ENCODE measurements at places on chromosomes 3 and 15.

DNA sequence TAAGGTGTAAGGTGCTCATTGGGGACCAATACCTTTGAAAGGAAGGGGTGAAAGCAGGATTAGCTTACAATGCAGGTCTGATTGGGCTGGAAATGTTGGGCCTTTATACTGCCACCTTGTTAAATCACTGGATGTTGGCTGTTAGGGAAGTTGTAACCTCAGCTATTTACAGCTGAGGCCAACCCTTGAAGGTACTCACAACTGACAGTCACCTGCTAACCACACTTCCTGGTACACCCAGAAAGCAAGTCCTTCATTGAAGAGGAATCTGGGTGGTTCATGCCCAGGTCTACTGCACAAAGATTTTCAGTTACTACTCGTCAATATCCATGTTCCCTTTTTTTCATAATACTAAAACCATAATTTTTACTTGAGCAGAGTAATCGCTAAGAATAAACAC, 65.4 kb upstream of the CLDN18 start:
- no peaks in the 10 kb centered on the region for H3K4me1 ChIP-seq
- H3K27me3 ChIP-seq, result no peaks in the 10 kb centered on the region
- no peak overlapping the region for H3K4me3 ChIP-seq
- DNase-seq, result no peak
- H3K36me3 ChIP-seq, result no peaks in the 10 kb centered on the region

DNA sequence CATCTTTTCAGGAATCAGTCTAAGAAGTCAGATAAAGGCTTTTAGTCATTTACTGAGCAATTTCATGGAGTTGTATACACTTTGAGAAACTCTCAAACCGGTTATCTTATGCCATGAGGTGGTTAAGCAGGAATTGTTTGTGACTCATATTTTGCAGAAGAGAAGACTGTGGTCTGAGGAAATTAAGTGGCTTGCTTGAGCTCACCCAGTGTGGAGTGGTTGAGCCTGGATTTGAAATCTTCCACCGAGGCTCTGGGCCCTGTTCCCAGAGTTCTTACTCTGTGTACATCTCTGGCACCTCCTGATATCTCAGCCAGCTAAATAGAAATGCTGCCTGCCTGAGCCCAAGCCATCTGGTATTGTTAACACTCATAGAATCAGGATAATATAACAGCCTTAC, 37.8 kb upstream of the BCL6 start:
- peaks cover 10% of the 10 kb centered on the region for H3K4me1 ChIP-seq
- peaks cover 3% of the 10 kb centered on the region for H3K27me3 ChIP-seq
- H3K4me3 ChIP-seq, result no peak overlapping the region
- no peak for DNase-seq
- H3K36me3 ChIP-seq, result no peaks in the 10 kb centered on the region

- H3K27me3 ChIP-seq, result no peaks in the 10 kb centered on the region
- peaks cover 89% of the 10 kb centered on the region for H3K36me3 ChIP-seq
- no peaks in the 10 kb centered on the region for H3K4me1 ChIP-seq
- H3K27ac ChIP-seq, result no peak overlapping the region
These were observed 32.1 kb downstream of the KIF7 start for GRCh38 chr15:89623165-89623564.

DNA sequence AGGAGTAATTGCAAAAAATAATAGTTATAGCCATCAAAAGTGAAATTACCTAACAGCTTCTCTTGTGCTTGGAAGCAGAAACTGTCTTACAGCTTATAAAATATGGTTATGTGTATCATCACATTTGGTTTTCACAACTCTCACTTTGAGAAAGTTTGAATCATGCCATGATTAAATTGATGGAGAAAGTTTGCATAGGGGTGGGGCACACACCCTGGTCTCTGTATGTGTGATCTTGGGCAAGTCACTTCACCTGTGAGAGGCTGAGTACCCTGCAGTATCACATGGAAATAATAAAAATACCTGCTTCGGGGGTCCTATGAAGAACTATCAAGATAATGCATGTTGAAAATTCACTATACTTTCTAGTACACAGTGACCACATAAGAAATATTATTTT, 471.4 kb downstream of the RAP2B start:
- H3K4me1 ChIP-seq, result no peaks in the 10 kb centered on the region
- H3K4me3 ChIP-seq, result no peak overlapping the region
- H3K27me3 ChIP-seq, result no peaks in the 10 kb centered on the region
- no peaks in the 10 kb centered on the region for H3K36me3 ChIP-seq
- no peak overlapping the region for H3K27ac ChIP-seq
- DNase-seq, result no peak

GRCh38 chr15:86333819-86334218, 254.1 kb downstream of the AGBL1 start:
- peaks cover 9% of the 10 kb centered on the region for H3K27me3 ChIP-seq
- H3K36me3 ChIP-seq, result no peaks in the 10 kb centered on the region
- DNase-seq, result no peak
- H3K4me1 ChIP-seq, result no peaks in the 10 kb centered on the region
- H3K27ac ChIP-seq, result no peak overlapping the region

DNA sequence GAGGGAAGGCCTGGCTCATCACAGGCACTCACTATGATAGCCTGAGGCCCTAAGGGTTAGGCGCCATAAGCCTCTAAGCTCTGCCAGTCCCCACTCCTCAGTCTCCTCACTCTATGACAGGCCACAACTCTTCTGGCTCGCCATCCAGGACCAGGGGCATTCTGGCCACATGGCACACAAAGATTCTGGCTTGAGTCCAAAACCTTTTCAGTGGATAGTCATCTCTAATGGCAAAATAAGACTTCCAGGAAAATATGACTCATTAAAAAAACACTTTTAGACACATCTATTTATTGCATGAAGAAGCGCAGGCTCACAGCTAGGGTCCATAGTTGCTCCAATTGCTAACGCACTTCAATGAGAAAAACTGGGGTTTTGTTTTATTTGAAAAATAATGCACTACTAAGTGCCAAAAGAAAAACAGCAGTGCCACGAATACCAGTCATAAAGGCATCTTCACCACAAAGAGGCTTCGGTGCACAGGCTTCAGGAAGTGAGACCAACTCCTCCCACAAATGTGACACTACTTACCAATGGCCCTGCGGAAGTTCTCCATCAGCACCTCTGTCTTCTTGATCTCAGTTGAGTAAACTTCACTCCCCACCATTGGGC, 11.1 kb downstream of the RUVBL1 start:
- H3K27me3 ChIP-seq, result no peaks in the 10 kb centered on the region
- peak overlapping the region; percentile 50 for H3K27ac ChIP-seq
- H3K4me1 ChIP-seq, result peaks cover 30% of the 10 kb centered on the region

GRCh38 chr3:148705314-148705713, 7.6 kb downstream of the AGTR1 start:
- H3K4me1 ChIP-seq, result peaks cover 13% of the 10 kb centered on the region
- H3K27ac ChIP-seq, result no peak overlapping the region
- no peak for DNase-seq
- no peak overlapping the region for H3K4me3 ChIP-seq
- no peaks in the 10 kb centered on the region for H3K36me3 ChIP-seq

DNA sequence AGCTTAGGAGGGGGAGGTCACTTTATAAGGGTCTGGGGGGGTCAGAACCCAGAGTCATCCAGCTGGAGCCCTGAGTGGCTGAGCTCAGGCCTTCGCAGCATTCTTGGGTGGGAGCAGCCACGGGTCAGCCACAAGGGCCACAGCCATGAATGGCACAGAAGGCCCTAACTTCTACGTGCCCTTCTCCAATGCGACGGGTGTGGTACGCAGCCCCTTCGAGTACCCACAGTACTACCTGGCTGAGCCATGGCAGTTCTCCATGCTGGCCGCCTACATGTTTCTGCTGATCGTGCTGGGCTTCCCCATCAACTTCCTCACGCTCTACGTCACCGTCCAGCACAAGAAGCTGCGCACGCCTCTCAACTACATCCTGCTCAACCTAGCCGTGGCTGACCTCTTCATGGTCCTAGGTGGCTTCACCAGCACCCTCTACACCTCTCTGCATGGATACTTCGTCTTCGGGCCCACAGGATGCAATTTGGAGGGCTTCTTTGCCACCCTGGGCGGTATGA, at the start of gene RHO:
RHO (plus strand) TSS at position 51 of the 512 bp plus-strand sequence; CDS start at position 146, 95 bp downstream.
- peak within 1 kb of the TSS; percentile 49 for H3K27ac ChIP-seq
- peaks cover 34% of the 10 kb centered on the region for H3K4me1 ChIP-seq
- H3K36me3 ChIP-seq, result no peaks in the 10 kb centered on the region
- no peak for DNase-seq
- peaks cover 25% of the 10 kb centered on the region for H3K27me3 ChIP-seq
- H3K4me3 ChIP-seq, result no peak within 1 kb of the TSS

GRCh38 chr3:143427631-143428030, 308.1 kb downstream of the CHST2 start:
- H3K4me1 ChIP-seq, result peaks cover 19% of the 10 kb centered on the region
- no peak for DNase-seq
- H3K27me3 ChIP-seq, result no peaks in the 10 kb centered on the region
- H3K36me3 ChIP-seq, result no peaks in the 10 kb centered on the region
- H3K27ac ChIP-seq, result no peak overlapping the region

- no peaks in the 10 kb centered on the region for H3K36me3 ChIP-seq
- H3K4me1 ChIP-seq, result no peaks in the 10 kb centered on the region
- H3K4me3 ChIP-seq, result no peak overlapping the region
- no peak for DNase-seq
These were observed 86.2 kb upstream of the CMSS1 start for GRCh38 chr3:99731499-99731898.

DNA sequence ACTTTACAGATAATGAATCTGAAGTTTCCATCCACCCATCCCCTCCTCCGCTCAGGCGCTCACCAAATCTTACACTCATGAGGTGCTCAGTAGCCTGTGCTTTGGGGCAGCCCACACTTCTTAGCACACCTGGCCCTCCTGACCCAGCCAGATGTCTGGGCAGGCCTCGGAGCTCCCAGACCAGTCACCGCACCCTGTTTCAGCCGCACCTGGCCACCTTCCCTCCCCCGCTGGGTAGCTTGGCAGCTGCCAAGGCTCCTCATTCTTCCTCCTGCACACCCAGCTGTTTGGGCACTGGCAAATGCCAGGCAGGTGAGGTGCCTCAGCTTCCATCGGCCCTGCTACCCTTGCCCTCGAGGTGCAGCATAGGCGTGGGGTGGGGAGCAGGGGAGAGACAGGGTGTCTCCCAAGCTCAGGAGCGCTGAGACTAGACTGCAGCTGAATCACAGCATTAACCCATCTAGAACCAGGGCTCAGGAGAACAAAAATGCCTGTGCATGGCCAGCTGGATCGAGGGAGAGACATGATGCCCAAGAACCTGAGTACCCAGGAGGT, 45.8 kb downstream of the CDC25A start:
- no peak overlapping the region for H3K27ac ChIP-seq
- peaks cover 6% of the 10 kb centered on the region for H3K4me1 ChIP-seq
- H3K4me3 ChIP-seq, result no peak overlapping the region
- no peak for DNase-seq

- no peak for DNase-seq
- peaks cover 3% of the 10 kb centered on the region for H3K27me3 ChIP-seq
- peaks cover 72% of the 10 kb centered on the region for H3K36me3 ChIP-seq
- no peak overlapping the region for H3K27ac ChIP-seq
- no peak overlapping the region for H3K4me3 ChIP-seq
These were observed 38.6 kb downstream of the RFTN1 start for GRCh38 chr3:16474920-16475319.

DNA sequence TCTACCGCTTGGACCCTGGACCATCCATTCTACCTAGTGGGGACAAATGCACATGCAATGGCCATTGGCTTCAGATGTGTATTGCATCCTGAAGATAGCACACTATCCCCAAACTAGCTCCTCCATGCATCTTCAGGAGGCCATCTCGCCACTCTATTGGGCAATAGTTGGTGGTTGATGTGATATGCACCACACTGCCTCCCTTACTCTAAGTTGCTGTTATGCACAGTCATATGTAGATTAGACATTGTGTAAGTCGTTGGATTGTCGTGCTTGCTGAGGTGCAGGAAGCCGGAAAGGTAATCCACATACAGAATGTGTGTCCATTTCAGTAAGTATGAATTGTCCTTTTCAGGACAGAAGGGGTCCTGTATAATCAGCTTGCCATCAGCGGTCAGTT, 26.7 kb upstream of the PLA2G4D start:
- no peak for DNase-seq
- H3K27me3 ChIP-seq, result peaks cover 22% of the 10 kb centered on the region
- H3K4me1 ChIP-seq, result peaks cover 12% of the 10 kb centered on the region
- no peak overlapping the region for H3K4me3 ChIP-seq
- H3K36me3 ChIP-seq, result no peaks in the 10 kb centered on the region

GRCh38 chr15:89824607-89824867, 9.9 kb upstream of the ANPEP start:
- no peak overlapping the region for H3K27ac ChIP-seq
- H3K36me3 ChIP-seq, result no peaks in the 10 kb centered on the region
- H3K4me3 ChIP-seq, result no peak overlapping the region

DNA sequence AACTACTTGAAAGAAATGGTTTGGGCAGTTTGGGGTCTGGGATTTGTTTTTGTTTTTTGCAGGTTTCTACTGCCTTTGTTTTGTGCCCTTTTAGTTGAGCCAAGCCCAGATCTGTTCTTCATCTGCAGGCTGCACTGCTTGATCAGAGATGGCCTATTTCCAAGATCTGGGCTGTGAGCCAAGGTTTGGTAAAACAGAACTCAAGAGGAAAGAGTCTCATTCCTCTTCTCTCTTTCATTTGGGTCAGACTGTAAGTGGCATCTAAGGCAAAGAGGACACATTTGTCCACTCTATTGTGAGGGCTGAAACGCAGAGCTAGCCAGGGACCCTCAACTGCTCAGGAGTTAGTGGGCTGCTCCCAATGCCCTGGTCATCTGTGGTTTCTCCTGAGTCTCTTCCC, 104.4 kb upstream of the UBE3A start:
- H3K4me3 ChIP-seq, result no peak overlapping the region
- no peak overlapping the region for H3K27ac ChIP-seq
- H3K4me1 ChIP-seq, result peaks cover 12% of the 10 kb centered on the region
- H3K27me3 ChIP-seq, result no peaks in the 10 kb centered on the region
- no peaks in the 10 kb centered on the region for H3K36me3 ChIP-seq

DNA sequence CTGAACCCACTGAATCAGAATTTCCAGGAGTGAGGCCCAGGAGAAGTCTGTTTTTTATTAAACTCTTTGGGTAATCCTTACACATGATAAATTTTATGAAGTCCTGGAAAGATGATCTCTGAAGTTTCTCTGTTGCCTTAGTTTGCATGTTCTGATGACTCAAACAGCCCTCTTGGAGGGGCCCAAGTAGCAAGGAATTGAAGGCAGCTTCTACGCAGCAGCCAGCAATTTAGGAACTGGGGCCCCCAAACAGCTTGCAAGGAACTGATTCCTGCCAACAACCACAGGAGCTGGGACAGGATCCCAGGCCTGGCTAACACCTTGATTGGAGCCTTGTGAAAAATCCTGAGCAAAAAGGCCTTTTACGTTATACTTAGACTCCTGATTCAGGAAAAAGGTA, 5.4 kb upstream of the ACP3 start:
- no peak overlapping the region for H3K27ac ChIP-seq
- no peaks in the 10 kb centered on the region for H3K4me1 ChIP-seq
- no peaks in the 10 kb centered on the region for H3K36me3 ChIP-seq

GRCh38 chr15:29638781-29639180, 183.5 kb downstream of the TJP1 start:
- peaks cover 20% of the 10 kb centered on the region for H3K4me1 ChIP-seq
- no peak for DNase-seq
- H3K27ac ChIP-seq, result no peak overlapping the region
- H3K27me3 ChIP-seq, result peaks cover 10% of the 10 kb centered on the region
- no peak overlapping the region for H3K4me3 ChIP-seq
- no peaks in the 10 kb centered on the region for H3K36me3 ChIP-seq

- H3K27me3 ChIP-seq, result peaks cover 2% of the 10 kb centered on the region
- H3K36me3 ChIP-seq, result no peaks in the 10 kb centered on the region
- H3K27ac ChIP-seq, result no peak overlapping the region
- H3K4me1 ChIP-seq, result peaks cover 51% of the 10 kb centered on the region
These were observed 154.3 kb downstream of the ALDH1A2 start for GRCh38 chr15:57911247-57911646.
